ENCODE measurements at places on chromosomes 2 and 18.

DNA sequence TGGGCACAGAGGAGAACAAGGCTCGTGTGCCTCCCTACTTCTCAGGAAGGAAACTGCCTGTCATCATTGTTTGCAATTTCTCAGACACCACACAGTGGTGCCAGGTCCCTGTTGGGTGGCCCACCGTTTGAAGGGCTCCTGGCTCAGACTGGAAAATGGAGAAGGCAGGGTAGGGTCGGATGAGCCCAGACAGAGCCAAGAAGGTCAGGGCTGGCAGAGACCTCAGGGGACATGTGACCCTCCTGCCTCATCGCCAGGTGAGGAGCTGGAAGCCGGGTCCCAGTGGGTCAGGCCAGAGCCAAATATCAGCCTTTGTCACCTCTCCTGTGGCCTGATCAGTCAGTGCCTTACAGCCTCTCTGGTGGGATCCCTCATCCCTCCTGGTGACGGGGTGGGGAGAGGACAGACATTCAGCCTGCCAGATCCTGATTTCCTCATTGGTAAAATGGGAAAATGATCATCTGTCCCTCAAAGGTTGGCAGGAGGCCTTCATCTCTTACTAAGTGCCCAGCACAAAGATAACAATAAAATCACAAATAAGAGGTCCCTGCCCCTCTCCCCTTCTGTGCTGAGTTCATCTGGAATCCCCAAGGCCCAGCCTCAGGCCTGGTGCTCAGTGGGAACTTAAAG is 117.6 kb downstream of the CAPN13 start:
- no peak for DNase-seq

DNA sequence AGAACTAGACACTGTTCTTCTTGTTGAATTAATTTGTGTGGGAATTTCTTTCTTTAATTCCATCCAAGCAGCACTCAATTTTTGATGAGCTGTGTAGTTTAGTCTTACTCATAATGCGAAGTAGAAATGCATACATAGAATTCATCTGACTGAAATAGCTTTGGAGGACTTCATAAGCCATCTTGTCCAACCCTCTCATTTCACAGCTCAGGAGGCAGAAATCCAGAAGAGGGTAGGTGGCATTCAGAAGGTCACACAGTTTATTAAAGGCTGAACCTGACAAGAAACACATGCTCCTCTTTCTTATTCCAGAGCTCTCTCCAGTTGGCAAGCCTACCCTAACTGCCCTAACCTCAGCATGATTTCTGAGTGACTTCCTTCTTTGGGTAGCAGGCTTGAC is 169.2 kb upstream of the NOSTRIN start:
- DNase-seq = no peak

GRCh38 chr18:9281780-9282179 is 52.8 kb upstream of the TWSG1 start:
- no peak for DNase-seq

- DNase-seq = no peak
Measured at GRCh38 chr18:55076643-55077218, 117.5 kb upstream of the CCDC68 start.

DNA sequence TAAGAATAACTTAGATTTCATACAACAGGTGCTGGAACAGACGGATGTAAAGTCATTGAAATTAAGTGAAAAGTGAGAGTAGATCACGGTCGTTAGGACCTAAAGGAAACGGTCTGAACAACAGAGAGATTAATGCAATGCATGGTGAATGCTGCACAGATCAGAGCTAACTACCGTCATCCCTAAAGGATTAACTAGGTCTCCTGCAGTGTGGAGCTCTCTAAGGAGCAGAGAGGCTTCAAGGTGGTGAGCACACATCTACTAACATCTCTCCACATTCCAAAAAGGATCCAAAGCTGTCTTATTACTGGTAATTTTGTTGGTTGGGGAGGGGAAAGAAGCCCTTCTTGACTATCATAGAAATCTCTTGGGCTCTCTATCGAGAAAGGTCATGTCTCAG is 75.3 kb downstream of the CABYR start:
- no peak for DNase-seq

DNA sequence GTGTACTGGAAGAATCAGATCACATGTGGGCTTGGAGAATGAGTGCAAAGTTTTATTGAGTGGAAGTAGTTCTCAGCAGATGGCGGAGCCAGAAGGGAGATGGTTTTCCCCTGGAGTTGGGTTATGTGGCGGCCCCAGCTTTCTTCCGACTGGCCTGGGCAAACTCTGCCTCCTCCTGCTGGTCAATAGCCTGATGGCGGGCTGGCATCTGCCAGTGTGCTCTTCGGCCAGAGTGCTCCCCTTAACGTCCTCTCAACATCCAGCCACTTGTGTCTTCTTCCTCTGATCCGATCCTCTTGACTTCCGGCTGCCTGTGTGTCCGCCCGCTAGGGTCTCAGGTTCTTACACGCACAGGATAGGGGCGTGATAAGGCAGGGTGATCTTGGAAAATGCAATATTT is 741.3 kb downstream of the RNF144A start:
- DNase-seq = no peak

- DNase-seq = no peak
Measured at GRCh38 chr2:113910967-113911678, 21.2 kb downstream of the ACTR3 start.

DNA sequence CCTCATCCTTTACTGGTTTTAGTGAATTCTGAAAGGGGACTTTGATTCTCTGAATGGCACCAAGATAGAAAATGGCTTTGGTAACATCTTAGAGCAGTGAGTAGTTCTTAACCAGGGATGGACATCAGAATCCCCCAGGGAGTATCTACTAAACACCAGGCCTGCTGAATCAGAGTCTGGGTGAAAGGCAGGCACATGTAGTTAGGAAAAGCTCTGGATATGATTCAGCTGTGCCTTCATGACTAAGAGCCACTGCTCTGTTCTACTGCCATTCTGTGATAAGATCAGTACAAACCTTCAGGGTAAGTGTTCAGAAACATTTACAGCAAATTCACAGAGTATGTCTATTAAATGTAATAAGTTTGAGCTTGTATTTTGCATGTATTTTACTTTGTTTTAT is 46.2 kb upstream of the B3GNT2 start:
- no peak for DNase-seq

- DNase-seq = no peak
Measured at GRCh38 chr2:45554742-45555140, 56.3 kb downstream of the SRBD1 start.

Measured in left kidney (tissue), 8 donors.